Glutamatergic neuron (in vitro differentiated cells): ENCODE measurements at places on chromosomes 1 and 21.

DNA sequence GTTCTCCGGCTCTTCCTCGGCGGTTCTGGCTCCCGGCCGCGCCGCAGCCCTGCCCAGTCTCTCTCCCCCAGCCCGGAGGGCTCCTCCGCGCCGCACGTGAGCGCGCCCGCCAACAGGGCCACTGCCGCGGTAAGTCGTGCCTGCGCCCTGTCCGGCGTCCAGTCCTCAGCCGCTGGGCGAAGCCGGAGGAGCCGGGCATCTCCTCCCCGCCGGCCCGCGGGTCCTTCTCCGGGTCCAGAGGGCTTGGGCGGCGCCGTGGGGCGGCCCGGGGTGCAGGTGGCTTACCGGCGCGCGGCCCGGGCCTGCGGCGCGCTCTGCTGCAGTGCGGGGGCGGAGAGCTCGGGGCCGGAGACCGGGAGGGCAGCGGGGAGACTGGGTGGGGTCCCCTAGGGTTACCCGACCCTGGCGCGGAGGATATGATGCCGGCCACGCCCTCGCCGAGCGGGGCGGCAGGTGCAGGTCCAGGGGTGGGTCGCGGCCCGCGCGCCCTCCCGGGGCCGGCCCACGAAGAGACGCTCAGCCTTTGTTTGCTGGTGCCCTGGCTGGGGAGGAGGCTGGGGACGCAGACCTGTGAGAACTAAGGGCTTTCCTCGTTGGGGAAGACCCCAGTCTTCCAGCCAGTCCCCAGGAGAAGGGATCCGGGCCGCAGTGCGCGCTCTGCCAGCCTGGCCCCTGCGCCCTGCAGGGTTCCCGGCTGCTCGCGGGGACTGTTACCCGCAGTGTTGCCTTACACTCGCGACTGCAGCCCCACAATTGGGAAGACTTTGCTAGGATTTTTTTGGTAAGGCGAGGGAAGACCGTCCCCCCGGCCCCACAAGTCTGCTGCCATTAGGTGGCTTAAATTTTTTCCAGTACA is at the start of gene DOP1B:
Gene DOP1B, plus strand, starts transcription at position 10 of the 856 bp plus-strand sequence. CDS start 7,910 bp downstream, outside the sequence.
- H3K36me3 ChIP-seq, result no peaks in the 10 kb centered on the region
- H3K4me3 ChIP-seq, result peak within 1 kb of the TSS; percentile 82
- H3K4me1 ChIP-seq, result peaks cover 4% of the 10 kb centered on the region
- peak; percentile 65 for DNase-seq

DNA sequence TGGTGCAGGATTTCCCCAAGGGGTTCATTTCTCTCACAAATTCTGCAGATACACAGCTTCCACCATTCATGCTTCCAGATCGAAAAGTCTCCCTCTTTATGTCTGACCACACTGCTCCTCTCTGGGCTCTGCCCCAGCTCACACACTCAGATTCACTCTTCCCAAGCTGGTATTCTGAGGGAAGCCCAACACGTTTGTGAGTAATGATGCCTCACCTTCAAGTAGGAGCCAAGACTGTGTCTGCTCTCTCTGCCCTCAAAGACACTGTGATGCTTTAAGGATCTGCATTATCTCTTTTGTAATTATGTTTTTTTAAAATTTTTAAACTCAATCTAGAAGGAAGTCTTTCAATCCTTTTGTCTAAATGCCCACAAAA is 19.8 kb downstream of the PRAMEF11 start:
- H3K4me1 ChIP-seq, result no peaks in the 10 kb centered on the region
- peaks cover 11% of the 10 kb centered on the region for H3K36me3 ChIP-seq
- H3K4me3 ChIP-seq, result no peak overlapping the region
- H3K27me3 ChIP-seq, result peaks cover 4% of the 10 kb centered on the region

DNA sequence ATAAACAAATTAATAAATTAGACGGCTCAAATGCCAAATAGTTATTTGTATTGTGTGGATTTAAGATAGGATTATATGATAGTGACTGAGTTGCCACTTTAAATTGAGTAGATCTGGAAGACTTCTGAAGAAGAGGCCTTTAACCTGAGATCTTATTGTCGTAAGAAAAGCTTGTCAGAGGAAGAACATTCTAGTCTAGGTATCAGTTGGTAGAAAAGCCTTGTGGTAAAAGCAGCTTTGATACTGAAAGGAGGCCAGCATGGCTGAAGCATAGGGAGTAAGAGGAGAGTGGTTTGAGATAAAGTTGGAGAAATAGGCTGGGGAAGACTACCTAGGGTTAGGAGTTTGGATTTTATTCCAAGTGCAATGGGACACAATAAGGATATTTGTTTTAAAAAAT is 29.1 kb downstream of the SLC30A7 start:
- H3K4me1 ChIP-seq, result no peaks in the 10 kb centered on the region
- DNase-seq, result no peak
- no peaks in the 10 kb centered on the region for H3K27me3 ChIP-seq
- H3K27ac ChIP-seq, result no peak overlapping the region

DNA sequence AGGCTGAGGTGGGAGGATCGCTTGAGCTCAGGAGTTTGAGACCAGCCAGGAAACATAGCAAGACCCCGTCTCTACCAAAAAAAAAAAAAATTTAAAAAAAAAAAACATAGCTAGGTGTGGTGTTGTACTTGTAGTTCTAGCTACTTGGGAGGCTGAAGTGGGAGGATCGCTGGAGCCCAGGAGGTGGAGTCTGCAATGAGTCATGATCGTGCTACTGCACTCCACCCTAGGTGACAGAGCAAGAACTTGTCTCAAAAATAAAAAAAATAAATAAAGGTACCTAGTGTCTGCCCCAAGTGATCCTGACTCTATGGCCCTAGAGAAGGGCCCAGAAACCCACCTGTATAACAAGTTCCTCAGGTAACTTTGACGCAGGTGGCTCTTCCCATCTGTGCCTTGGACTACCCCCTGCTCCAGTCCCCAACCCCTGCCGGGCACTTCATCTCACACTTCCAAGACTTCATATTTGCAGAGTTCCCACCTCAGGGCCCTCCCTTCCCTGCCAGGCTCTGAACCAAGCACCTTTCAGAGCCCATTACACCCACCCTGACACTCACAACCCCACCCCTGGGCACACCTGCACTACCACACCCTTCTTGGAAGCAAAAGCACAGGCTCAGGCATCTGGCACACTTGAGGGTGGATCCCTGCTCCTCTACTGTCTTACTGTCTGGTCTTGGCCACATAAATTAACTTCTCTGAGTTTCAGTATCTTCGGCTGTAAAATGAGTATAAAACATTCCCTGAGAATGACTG is 80.2 kb upstream of the KLHDC7A start:
- peaks cover 3% of the 10 kb centered on the region for H3K27me3 ChIP-seq
- DNase-seq, result no peak
- no peaks in the 10 kb centered on the region for H3K4me1 ChIP-seq
- no peaks in the 10 kb centered on the region for H3K36me3 ChIP-seq

GRCh38 chr1:51009381-51009780 is 39.3 kb downstream of the CDKN2C start:
- peaks cover 5% of the 10 kb centered on the region for H3K36me3 ChIP-seq
- H3K27me3 ChIP-seq, result peaks cover 3% of the 10 kb centered on the region
- peaks cover 7% of the 10 kb centered on the region for H3K4me1 ChIP-seq
- no peak for DNase-seq
